ENCODE measurements at places on chromosomes 5 and 9.

- no peak for DNase-seq
Measured at GRCh38 chr5:160087199-160087598, 32.1 kb downstream of the PWWP2A start.

GRCh38 chr5:155418960-155419579 lies 405.5 kb downstream of the KIF4B start:
- DNase-seq = no peak

- no peak for DNase-seq
Measured at GRCh38 chr9:126788046-126788445, 16.8 kb upstream of the ZBTB43 start.

DNA sequence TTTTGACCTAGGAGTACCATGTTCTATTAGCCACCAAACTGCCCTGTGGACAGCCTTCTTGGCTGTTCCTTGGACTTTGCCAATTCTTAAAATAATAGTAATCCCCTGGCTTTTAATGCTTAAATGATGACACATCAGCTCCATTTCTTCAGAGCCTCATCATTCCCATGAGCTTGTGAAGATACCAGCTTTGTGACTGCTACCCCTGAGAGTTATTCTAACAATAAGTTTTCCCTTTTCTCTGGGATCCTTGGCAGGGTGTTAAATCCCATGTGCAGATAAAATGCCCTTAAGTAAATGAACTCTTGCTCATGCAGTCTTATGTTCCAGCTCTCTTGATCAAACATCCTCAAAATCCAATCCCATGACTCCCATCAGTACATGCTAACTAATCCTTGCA lies 415.3 kb downstream of the CETN3 start:
- DNase-seq = no peak

GRCh38 chr5:1808439-1808838 lies 7.2 kb downstream of the NDUFS6 start:
- DNase-seq = no peak

DNA sequence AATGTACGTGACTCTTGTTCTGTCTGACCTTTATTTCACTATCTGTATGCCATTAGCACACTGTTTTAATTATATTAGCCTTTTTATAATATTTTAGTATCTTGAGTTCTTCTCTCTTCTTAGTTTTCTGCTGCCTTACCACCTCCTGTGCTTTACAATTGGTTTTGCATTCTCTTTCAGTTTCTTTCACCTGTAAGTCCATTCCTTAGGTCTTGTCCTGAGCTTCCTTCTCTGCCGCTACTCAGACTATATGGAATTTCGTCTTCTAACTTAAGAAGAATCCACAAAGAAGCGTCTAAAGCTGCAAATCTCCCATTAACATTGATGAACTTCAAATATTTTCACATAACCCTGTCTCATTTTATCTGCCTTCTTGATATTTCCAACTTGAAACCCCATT lies 642.9 kb downstream of the MAT2B start:
- no peak for DNase-seq

DNA sequence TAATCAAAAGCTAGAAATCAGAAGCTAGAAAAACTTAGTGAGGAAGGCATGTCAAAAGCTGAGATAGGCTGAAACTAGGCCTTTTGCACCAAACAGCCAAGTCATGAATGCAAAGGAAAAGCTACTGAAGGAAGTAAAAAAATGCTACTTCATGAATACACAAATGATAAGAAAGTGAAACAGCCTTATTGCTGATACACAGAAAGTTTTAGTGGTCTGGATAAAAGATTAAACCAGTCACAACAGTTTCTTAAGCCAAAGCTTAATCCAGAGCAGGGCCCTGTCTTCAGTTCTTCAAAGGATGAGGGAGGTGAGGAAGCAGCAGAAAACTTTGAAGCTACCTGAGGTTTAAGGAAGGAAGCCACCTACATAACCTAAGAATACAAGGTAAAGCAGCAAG lies 102.5 kb upstream of the SH3GL2 start:
- no peak for DNase-seq

DNA sequence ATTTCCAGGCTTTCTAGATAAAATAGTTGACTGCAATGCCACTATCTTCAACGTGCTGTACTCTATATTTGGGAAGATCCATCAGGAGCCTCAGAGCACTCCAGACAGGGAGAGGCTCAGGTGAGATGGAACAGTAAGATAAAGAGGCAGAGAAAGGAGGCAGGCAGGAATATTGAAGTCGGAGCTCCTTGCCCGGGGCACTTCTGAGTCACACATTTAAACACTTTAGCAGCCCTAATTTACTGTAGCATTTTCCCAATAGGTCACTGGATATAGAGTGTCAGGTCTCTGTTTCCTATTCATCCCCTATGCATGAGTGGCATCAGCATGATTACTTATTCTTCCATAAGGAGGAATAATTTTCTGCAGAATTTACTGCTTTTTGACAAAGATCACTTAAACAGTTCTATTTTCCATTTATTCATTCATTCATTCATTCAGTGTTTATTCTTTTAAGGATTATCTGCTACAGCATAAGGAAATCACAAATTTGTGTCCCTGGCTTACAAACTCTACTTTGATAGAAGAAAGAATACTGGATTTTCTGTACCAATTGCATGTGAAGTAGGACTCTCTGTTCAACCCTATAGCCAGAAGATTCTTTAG lies 170.7 kb downstream of the MAPKAP1 start:
- no peak for DNase-seq

- no peak for DNase-seq
Measured at GRCh38 chr9:131386281-131386680, 7.6 kb upstream of the PRRC2B start.

GRCh38 chr9:134259708-134260107 lies 66.5 kb upstream of the RXRA start:
- no peak for DNase-seq

GRCh38 chr5:112869948-112870347 lies 8.9 kb downstream of the SRP19 start:
- DNase-seq = peak; percentile 37

GRCh38 chr5:10277773-10278630 lies 27.9 kb downstream of the CCT5 start:
- no peak for DNase-seq

- no peak for DNase-seq
Measured at GRCh38 chr5:138495351-138495750, 30.1 kb downstream of the EGR1 start.

DNA sequence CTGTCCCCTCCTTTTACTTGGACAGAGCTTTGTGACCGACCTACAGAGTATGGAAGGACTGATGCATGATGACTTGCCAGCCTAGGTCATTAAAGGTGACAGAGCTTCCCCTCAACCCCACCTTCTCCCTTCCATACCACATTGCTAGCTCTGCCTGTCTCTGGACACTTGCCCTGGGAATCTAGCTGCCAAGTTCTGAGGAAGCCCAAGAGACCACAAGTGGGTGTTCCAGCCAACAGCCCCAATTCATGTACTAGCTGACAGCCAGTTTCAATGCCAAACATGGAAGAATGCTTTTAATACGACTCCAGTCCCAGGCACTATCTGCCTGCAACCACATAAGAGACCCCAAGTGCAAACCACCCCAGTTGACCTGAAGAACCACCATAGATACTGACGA lies 477.1 kb downstream of the SPOCK1 start:
- DNase-seq = no peak

DNA sequence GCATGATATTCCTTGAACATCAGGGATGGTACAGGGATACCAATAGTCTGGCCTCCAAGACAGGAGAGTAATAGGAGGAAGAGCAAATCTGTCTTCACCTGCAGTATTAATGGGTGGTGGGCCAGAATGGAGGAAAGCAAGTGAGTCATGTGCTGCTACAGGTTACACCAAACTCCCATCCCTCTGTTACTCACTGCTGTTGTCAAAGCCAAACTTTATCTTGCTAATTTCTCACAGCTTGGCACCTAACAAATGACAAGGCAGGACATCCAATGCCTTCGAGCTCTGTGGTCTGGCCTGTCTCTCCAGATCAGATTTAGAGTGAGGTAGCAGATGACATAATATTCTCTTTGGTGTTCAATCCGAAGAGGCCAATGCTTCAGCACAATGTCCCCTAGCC lies 26.8 kb downstream of the PLAC8L1 start:
- no peak for DNase-seq

GRCh38 chr5:133890776-133891280 lies 77.6 kb downstream of the C5orf15 start:
- no peak for DNase-seq

- no peak for DNase-seq
Measured at GRCh38 chr5:173591056-173591514, 25.4 kb downstream of the BOD1 start.

DNA sequence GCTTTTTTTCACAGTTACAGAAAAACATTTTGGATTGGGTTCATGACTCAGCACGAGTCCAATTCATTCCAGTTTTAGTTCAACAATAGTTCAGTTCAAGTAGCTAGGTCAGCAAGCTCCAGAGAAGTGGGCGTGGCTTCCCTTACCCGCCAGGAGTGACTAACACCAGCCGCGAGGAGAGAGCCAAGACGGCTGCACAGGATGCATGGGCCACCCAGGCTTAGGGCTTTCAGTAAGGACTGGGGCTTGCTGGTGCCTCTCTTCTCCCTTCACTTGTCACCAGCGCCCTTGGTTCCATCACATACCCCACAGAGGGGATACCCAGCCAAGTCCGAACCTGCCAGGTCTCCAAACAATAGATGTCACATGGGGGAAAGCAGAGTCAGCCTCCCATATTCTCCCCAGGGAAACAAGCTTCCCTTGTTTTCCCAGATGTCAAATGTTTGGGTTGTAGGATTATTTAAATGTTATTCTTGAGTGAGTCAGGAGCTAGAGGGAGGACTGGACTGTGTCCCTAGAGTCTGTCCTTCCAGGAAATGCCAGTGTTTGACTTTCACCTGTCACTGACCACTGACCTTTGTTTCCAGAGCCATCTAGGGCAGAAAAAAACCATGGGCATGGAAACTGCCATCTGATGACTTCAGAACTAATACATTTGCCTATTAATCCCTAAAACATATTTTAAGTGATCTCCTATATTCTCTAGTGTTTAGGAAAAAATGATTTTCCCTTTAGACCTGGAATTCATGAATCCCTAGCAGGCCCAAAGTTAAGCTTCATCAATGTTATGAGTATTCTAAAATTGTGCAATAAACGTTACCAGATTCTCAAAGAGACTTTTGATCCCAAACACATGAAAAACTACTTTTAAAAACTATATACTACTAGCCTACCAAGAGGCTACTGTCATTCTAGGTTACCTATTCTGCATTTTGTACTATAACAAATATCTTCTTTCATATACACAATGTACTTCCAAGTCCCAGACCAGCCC lies 51.9 kb downstream of the NIPAL4 start:
- no peak for DNase-seq

- no peak for DNase-seq
Measured at GRCh38 chr9:120521101-120521500, 58.9 kb downstream of the CDK5RAP2 start.

- no peak for DNase-seq
Measured at GRCh38 chr9:38437193-38437823, 13.1 kb upstream of the IGFBPL1 start.

DNA sequence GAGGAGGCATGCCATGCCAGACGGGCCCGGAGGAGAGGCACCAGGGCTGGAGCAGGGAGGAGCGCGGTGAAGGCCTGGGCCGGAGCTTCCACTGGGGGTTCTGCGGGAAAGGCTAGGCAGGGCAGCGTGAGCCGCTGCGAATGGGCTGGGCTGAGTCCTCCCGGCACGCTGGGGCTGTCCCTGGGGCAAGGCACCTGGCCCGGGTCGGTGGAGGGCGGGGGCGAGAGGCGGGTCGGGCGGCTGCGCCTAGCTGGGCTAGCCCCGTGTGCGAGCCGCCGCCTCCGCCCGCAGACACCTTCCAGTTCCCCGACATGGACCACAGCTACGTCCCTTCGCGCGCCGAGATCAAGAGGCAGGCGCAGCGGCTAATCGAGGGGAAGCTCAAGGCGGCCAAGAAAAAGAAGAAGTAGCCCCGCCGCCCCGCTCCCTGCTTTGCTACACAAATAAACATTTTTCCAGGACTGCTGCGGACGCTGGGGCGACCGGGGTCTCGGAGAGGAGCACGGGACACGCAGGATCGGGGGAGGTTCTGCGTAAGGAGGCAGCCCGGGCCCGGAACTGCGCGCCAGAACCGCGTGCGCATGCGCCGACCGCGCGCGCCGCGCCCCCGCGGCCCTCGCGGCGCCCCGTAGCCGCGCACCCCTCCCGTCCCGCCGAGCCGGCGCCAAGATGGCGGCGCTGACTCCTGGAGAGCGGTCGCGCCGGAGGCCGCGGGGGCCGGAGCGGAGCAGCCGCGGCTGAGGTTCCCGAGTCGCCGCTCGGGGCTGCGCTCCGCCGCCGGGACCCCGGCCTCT lies at the start of gene RABL6:
Gene RABL6, plus strand, starts transcription at position 668 of the 794 bp plus-strand sequence. CDS start 249 bp downstream, outside the sequence.
- DNase-seq = peak; percentile 82

DNA sequence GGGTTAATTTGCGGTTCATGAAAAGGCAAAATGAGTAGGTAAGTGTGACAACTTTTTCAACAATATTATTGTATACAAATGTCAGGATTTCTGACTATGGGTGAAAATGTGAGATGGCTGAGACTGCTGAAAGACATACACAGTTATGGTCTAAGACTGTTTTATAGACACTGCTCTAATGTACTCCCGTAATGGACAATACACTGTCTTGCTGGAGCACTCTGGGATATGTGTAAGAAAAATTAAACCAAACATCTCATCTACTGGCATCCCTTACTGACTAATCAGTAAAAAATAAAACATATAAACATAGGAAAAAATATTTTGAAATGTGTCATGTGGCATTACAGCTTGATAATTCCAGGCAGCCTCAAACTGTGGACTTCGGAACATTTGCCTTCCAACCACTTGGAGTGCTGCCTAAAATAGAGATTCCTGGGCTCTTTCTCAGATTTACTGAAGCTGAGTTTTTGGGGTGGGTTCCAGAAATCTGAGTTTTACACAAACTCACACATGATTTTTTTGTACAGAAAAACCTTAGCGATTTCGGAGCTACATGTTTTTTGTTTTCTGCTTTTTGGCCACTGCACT lies 233.9 kb upstream of the TBCA start:
- no peak for DNase-seq

- DNase-seq = peak; percentile 91
Measured at GRCh38 chr5:1792842-1793266, 6.8 kb downstream of the MRPL36 start.

GRCh38 chr9:86020731-86021130 lies 78.6 kb downstream of the GOLM1 start:
- DNase-seq = no peak

GRCh38 chr5:43156388-43156787 lies 35.6 kb upstream of the NIM1K start:
- DNase-seq = no peak

- DNase-seq = peak; percentile 62
Measured at GRCh38 chr5:131209506-131210150, 38.9 kb downstream of the LYRM7 start.

DNA sequence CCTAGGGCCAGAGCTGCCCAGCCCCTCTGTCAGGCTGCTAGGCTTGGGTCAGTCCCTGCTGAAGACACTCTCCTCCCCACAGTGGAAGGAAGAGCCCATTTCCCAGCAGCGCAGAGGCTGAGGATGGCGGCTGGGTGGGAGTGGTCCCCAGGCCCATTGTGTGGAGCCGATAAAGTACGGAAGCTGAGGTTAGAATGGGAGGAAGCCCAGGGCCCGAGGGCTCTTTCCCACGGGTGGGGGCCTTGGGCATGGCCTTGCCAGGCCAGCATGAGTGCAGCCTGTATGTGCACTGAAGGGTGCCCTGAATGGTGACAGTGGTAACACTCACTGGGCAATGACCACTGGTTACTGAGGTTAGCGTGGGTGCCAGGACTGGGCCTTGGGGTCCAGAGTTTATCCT lies 125.9 kb downstream of the RGS3 start:
- no peak for DNase-seq

- DNase-seq = no peak
Measured at GRCh38 chr9:33750839-33751339, 44.5 kb upstream of the PRSS3 start.

Measured in activated CD8-positive, alpha-beta T cell treated with anti-CD3 and anti-CD28 coated beads, Interleukin-2, amount 10 ng/mL, durations not matched to agents 7 days and 5 days (primary cell).